Pancreas (tissue), 10 donors: ENCODE measurements at places on chromosomes 4 and X. TPM values are rescaled to one million over a fixed set of nuclear protein-coding genes. Genes with fewer than 3 reads are reported as not detected.

Gene GASK1B
- 27.7 TPM for total RNA-seq

Gene CYBB
- total RNA-seq, result 3.2 TPM

Gene CTAG1A
- total RNA-seq, result not detected

Gene ASB12
- 0.12 TPM for total RNA-seq

- H3K27me3 ChIP-seq, result no peaks in the 10 kb centered on the region
- DNase-seq, result no peak
- no peak overlapping the region for H3K4me3 ChIP-seq
- H3K27ac ChIP-seq, result no peak overlapping the region
These were observed 61.3 kb downstream of the ANTXR2 start for GRCh38 chr4:80011636-80012236.

DNA sequence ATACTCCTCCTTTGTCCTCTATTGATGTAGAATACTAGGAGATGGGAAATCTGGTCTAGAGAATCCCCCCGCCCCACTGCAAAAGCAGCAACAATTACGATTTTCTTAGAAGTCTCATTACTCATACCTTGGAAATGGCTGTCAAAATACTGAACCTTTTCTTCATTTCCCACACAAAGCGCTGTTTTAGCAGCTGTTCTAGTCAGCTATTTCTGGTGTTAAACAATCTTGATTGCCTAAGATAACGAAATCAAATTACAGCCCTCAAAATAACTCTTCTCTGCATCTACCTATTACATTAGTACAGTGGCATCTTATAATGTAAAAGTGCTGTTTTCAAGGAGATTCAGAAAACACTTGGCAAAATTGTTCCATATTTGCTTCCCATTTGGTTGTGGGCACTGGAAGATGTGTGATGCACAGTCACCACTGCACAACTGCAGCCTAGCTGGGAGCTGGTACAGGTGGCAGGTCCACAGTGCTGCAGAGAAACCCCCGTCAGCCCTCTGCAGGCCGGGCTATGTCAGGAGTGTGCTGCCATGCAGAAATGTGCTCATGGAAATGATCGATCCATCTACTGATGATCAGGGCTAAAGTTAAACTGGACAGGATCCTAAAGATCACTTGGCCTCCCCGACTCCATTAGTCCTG is 50.4 kb downstream of the TBC1D9 start:
- no peak for DNase-seq
- no peaks in the 10 kb centered on the region for H3K27me3 ChIP-seq
- H3K27ac ChIP-seq, result no peak overlapping the region
- H3K36me3 ChIP-seq, result no peaks in the 10 kb centered on the region
- peaks cover 6% of the 10 kb centered on the region for H3K4me1 ChIP-seq
- H3K4me3 ChIP-seq, result no peak overlapping the region

DNA sequence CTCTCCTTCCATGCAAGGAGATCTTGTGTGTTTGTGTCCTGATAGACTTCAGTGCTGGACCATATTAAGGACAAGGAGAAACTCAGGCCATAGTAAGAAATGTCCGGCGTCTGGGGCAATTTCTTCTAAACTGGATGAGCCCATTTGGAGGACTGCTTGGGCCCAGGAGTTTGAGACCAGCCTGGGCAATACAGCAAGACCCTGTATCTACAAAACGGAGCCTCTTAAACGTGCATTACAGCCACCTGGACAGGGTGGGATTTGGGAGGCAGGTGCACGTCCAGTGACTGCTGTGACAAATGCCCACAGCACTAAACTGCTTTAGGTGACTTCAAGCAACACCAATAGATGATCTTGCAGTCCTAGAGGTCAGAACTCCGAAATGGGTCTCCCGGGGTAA is 311.9 kb downstream of the DHRSX start:
- H3K36me3 ChIP-seq, result no peaks in the 10 kb centered on the region
- H3K4me1 ChIP-seq, result no peaks in the 10 kb centered on the region
- no peak overlapping the region for H3K4me3 ChIP-seq
- H3K27ac ChIP-seq, result no peak overlapping the region
- no peaks in the 10 kb centered on the region for H3K27me3 ChIP-seq
- no peak for DNase-seq

GRCh38 chr4:18106620-18107019 is 85.1 kb upstream of the LCORL start:
- no peak overlapping the region for H3K4me3 ChIP-seq
- H3K27me3 ChIP-seq, result no peaks in the 10 kb centered on the region
- no peak for DNase-seq
- H3K4me1 ChIP-seq, result no peaks in the 10 kb centered on the region

GRCh38 chr4:1927675-1928074 is 56.5 kb downstream of the NSD2 start:
- no peak for DNase-seq
- H3K27ac ChIP-seq, result no peak overlapping the region
- no peaks in the 10 kb centered on the region for H3K4me1 ChIP-seq
- no peaks in the 10 kb centered on the region for H3K36me3 ChIP-seq

DNA sequence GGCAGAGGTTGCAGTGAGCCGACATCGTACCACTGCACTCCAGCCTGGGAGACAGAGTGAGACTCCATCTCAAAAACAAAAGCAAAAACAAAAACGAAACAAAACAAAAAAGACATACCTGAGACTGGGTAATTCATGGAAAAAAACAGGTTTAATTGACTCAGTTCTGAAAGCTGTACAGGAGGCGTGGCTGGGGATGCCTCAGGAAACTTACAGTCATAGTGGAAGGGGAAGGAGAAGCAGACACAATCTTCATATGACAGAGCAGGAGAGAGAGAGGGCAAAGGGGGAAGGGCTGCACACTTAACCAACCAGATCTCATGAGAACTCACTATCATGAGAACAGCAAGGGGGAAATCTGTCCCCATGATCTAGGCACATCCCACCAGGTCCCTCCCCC is 229.5 kb downstream of the STK32B start:
- H3K4me3 ChIP-seq, result no peak overlapping the region
- H3K36me3 ChIP-seq, result no peaks in the 10 kb centered on the region

- H3K27me3 ChIP-seq, result no peaks in the 10 kb centered on the region
- no peak for DNase-seq
- no peak overlapping the region for H3K4me3 ChIP-seq
- H3K27ac ChIP-seq, result no peak overlapping the region
- no peaks in the 10 kb centered on the region for H3K36me3 ChIP-seq
These were observed 11.8 kb downstream of the TCEAL1 start for GRCh38 chrX:103640401-103641155.
